GM12878 (cell line): ENCODE measurements at places on chromosomes 5 and 9. TPM values are rescaled to one million over a fixed set of nuclear protein-coding genes. Genes with fewer than 3 reads are reported as not detected.

GRCh38 chr9:124271660-124272059, 13.9 kb downstream of the NEK6 start:
- no peak overlapping the region for H3K27ac ChIP-seq
- peaks cover 32% of the 10 kb centered on the region for H3K36me3 ChIP-seq
- peaks cover 15% of the 10 kb centered on the region for H3K4me1 ChIP-seq

- no peak for DNase-seq
- H3K36me3 ChIP-seq = no peaks in the 10 kb centered on the region
- H3K27ac ChIP-seq = no peak overlapping the region
- no peaks in the 10 kb centered on the region; the same call in 1 of the 2 replicates for H3K4me1 ChIP-seq
- H3K27me3 ChIP-seq = no peaks in the 10 kb centered on the region
These were observed 290.6 kb downstream of the FER start for GRCh38 chr5:109038209-109038840.

DNA sequence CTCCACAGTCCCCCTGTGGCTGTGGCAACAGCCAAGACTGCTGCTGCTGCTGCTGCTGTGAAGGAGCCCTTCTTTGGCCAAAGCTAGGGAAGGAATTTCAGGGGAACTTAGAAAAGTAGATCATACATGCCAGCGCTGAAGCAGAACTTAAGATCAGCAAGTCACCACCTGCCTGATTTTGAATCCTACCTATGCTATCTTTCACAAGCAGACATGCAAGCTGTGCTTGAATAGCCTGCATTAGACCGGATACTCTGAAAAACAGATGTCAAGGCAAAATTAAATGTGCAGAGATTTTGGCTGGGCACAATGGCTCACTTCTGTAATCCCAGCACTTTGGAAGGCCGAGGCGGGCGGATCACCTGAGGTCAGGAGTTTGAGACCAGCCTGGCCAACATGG, 99.3 kb upstream of the ZNF366 start:
- no peak overlapping the region for H3K27ac ChIP-seq
- no peak for DNase-seq
- no peaks in the 10 kb centered on the region for H3K27me3 ChIP-seq

DNA sequence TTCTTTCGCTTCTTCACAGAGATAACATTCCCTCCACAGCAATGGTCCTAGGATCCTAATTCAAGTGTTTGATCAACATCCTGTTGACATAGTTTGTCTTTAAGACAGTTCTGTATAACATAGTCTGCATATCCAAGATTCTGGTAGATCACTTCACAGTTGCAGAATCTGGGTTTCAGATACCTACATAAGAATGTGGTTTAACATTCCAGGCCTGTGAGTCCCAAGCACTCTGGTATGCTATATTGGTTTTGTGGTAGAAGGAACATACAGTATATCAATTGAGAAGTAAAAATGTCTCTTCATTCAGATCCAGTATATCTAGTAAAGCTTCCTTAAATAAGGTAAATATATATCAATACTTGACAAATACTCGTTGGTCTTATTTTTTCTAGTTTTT, 914.2 kb upstream of the CDH6 start:
- H3K36me3 ChIP-seq = no peaks in the 10 kb centered on the region
- H3K27me3 ChIP-seq = no peaks in the 10 kb centered on the region
- no peak for DNase-seq
- H3K4me3 ChIP-seq = no peak overlapping the region
- H3K4me1 ChIP-seq = no peaks in the 10 kb centered on the region

- H3K27me3 ChIP-seq = no peaks in the 10 kb centered on the region; the same call in 1 of the 2 replicates
- no peak overlapping the region for H3K4me3 ChIP-seq
- no peak overlapping the region for H3K27ac ChIP-seq
- DNase-seq = no peak
- H3K4me1 ChIP-seq = no peaks in the 10 kb centered on the region
These were observed 5.7 kb downstream of the ASS1 start for GRCh38 chr9:130450344-130451003.

DNA sequence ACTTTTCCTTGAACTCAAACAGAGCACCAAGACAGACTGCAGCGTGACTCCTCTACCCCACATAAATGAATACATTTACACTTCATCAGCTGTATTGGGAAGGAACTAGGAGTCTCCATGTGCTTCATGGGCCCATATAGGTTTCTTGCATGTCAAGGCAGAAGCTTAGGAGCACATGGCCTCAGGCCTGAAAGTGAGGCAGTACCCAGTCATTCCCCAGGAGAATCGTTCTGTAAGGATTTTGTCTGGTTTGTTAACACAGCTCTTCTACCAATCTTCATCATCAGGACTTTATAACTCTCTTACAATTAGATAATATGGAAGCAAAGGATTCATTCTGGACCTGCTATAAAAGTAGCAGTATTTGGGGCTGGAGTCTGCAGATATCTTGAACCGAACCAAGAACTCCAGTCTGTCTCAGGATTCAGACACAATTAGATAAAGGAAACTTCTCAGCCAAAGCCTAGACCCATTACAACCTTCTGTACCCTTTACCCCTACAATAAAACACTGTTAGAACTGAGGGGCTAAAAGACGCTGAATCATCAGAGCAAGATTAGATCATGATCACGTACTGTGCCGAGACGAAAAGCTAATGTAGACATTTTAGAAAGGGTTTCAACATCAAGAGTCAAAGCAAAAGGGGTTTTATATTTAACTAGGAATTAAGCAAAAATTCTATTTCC, 385.5 kb upstream of the SLC30A5 start:
- H3K36me3 ChIP-seq = no peaks in the 10 kb centered on the region
- H3K4me1 ChIP-seq = peaks cover 21% of the 10 kb centered on the region
- no peak overlapping the region for H3K27ac ChIP-seq
- no peaks in the 10 kb centered on the region for H3K27me3 ChIP-seq
- no peak overlapping the region for H3K4me3 ChIP-seq

DNA sequence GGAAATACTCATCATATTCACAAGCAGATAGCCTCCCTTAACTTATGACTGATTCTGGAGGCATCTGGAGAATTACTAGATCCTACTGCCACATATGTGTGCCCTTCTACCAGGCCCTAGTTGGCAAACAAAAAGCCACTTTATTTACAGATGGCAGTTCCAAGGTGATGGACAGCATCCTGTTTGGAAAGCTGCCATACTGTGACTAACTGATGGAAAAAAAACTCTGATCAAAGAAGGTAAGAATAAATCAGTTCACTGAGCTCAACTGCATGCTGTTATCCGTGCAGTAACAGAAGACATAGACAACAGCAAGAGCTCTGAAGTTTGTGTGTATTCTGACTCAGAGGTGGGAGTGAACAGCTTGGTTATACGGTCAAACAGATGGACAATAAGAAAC, 279.8 kb upstream of the POU5F2 start:
- H3K4me1 ChIP-seq = no peaks in the 10 kb centered on the region
- H3K36me3 ChIP-seq = no peaks in the 10 kb centered on the region
- H3K4me3 ChIP-seq = no peak overlapping the region
- DNase-seq = no peak
- H3K27ac ChIP-seq = no peak overlapping the region

GRCh38 chr9:124263213-124263612, 5.5 kb downstream of the NEK6 start:
- H3K36me3 ChIP-seq = peaks cover under 1% of the 10 kb centered on the region
- peak overlapping the region; percentile 88 for H3K27ac ChIP-seq
- peaks cover 46% of the 10 kb centered on the region for H3K4me1 ChIP-seq
- peak overlapping the region; percentile 61 for H3K4me3 ChIP-seq

GRCh38 chr5:329121-329735, 7.7 kb downstream of the AHRR start:
- H3K36me3 ChIP-seq = peaks cover 2% of the 10 kb centered on the region; the same call in 1 of the 2 replicates
- peaks cover 6% of the 10 kb centered on the region; the same call in 1 of the 2 replicates for H3K4me1 ChIP-seq
- H3K4me3 ChIP-seq = peak overlapping the region; percentile 31; the same call in 1 of the 2 replicates
- H3K27ac ChIP-seq = peak overlapping the region; percentile 2; the same call in 1 of the 2 replicates

GRCh38 chr5:98372351-98372750, 401.1 kb upstream of the RGMB start:
- H3K36me3 ChIP-seq = no peaks in the 10 kb centered on the region
- no peak for DNase-seq
- no peaks in the 10 kb centered on the region for H3K27me3 ChIP-seq
- no peak overlapping the region for H3K27ac ChIP-seq
- no peaks in the 10 kb centered on the region for H3K4me1 ChIP-seq

DNA sequence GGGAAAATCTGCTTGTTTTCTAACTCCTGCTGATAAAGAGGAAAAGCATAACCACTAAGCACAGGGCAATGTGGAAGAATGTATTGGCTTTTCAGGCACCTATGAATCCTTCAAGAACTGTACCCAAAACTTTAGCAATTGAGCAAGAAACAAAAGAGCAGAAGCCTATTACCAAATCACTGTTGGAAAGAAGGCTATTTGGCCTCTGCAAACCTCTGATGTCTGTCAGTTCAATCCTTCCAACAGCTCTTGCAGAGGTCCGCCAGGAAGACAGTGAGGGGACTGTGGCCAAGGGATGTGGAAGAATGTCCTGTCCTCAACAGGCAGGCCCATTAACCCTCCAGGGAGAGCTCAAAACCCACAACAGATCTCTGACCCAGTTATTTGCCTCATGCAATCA, 328.6 kb downstream of the ENC1 start:
- no peaks in the 10 kb centered on the region for H3K36me3 ChIP-seq
- peaks cover 14% of the 10 kb centered on the region for H3K4me1 ChIP-seq
- H3K27ac ChIP-seq = no peak overlapping the region
- no peak for DNase-seq
- no peaks in the 10 kb centered on the region for H3K27me3 ChIP-seq

DNA sequence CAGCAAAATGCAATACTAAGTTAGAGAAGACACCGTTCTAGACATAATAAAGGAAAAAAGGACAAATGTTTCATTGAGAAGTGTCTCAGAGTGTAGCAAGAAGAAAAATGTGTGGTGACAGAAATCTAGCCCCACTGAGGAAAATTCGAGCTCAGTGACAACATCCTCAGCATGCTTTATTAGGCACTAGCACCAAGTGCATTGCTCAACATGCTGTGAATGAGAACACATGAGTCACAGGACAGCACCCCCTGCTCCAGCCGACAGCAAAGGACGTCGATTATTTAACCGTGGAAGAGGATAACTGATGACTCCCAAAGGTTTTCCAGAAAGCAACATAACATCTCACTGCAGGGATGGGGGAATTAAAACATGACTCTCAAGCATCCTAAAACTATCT, 182.7 kb downstream of the GNAQ start:
- no peak for DNase-seq
- H3K4me3 ChIP-seq = no peak overlapping the region
- H3K27me3 ChIP-seq = no peaks in the 10 kb centered on the region; the same call in 1 of the 2 replicates
- no peaks in the 10 kb centered on the region for H3K36me3 ChIP-seq

DNA sequence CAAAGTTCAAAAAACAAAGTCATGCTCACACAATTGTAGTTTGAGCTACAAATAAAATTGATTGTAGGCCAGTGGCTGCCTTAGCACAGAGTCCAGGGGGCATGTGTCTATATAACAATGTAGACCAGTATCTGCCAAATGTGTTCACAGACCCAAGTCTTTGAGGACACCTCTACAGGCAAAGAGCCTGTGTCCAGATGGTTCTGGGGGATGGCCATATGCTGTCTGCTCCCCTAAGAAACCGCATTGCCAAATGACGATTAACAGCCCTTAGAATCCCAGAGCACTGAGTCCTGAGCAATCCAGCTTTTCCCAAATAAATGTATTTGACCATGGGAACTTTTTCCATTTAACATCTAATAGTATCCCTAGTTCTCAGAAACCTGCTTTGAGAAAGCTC, 169.6 kb downstream of the ADCY2 start:
- H3K27me3 ChIP-seq = no peaks in the 10 kb centered on the region
- no peak overlapping the region for H3K27ac ChIP-seq
- H3K4me1 ChIP-seq = no peaks in the 10 kb centered on the region
- no peaks in the 10 kb centered on the region for H3K36me3 ChIP-seq
- H3K4me3 ChIP-seq = no peak overlapping the region

- no peaks in the 10 kb centered on the region for H3K27me3 ChIP-seq
- H3K4me3 ChIP-seq = no peak overlapping the region
- no peaks in the 10 kb centered on the region for H3K36me3 ChIP-seq
- no peaks in the 10 kb centered on the region for H3K4me1 ChIP-seq
These were observed 54.8 kb upstream of the ADAMTS2 start for GRCh38 chr5:179400020-179400419.

DNA sequence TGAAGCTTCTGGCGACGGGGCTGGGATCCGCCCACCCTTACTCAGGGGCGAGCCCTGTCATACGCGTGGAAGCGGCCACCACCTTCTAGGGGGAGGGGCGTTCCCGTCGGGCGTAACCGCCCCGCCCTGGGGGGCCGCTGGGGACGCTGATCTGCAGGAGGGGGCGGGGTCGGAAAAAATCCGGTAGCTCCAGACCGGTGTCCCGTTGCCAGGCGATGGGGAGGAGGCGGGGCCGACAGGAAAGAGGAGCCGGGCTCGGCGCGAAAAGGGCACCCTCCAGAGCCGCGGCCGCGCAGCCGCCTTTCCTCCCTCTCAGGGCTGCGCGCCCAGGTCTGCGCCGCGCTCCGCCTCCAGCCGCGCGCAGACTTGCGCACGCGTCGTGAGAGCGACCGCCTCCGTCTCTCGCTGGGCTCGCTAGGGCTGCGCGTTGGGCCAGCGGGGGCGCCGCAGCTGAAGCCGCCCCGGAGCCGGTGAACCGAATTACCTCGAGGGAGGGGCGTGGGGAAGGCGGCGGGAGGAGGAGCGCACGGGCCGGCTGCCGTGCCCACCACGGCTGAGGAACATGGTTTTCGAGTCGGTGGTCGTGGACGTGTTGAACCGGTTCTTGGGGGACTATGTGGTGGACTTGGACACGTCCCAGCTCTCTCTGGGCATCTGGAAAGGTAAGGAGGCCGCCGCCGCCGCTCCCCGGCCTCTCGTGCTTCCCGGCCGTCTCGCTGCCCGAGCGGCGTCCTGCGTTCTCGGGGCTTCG, at the start of gene VPS13A:
VPS13A (plus strand) TSS at position 392 of the 751 bp plus-strand sequence; CDS start at position 563, 171 bp downstream.
- H3K4me3 ChIP-seq = peak within 1 kb of the TSS; percentile 98
- H3K27me3 ChIP-seq = no peaks in the 10 kb centered on the region
- peak; percentile 69 for DNase-seq
- H3K4me1 ChIP-seq = peaks cover 3% of the 10 kb centered on the region; the same call in 1 of the 2 replicates

DNA sequence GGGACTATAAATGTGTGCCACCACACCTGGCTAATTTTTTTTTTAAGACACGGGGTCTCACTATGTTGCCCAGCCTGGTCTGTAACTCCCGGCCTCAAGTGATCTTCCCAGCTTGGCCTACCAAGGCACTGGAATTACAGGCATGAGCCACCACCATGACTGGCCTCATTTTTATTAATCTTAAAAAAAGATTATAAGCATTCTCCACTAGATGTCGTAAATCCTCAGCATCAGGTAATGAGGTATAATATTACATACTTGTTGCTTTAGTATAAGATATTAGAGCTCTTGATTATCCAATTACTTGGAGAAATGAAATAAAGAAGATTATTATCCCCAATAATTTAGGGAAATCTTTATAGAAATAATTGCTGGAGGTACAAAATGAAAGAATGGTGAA, 78.2 kb upstream of the HTR1A start:
- H3K27ac ChIP-seq = no peak overlapping the region
- H3K4me1 ChIP-seq = no peaks in the 10 kb centered on the region
- DNase-seq = no peak
- H3K4me3 ChIP-seq = no peak overlapping the region
- no peaks in the 10 kb centered on the region for H3K27me3 ChIP-seq

Gene LRRC70
- 0.53 and 0.74 TPM in 2 replicates for total RNA-seq

Gene CXXC5
- 64.2 and 64.4 TPM in 2 replicates for total RNA-seq
